Omental fat pad (tissue), 4 donors: ENCODE measurements at places on chromosomes 2 and 18. TPM values are rescaled to one million over a fixed set of nuclear protein-coding genes. Genes with fewer than 3 reads are reported as not detected.

DNA sequence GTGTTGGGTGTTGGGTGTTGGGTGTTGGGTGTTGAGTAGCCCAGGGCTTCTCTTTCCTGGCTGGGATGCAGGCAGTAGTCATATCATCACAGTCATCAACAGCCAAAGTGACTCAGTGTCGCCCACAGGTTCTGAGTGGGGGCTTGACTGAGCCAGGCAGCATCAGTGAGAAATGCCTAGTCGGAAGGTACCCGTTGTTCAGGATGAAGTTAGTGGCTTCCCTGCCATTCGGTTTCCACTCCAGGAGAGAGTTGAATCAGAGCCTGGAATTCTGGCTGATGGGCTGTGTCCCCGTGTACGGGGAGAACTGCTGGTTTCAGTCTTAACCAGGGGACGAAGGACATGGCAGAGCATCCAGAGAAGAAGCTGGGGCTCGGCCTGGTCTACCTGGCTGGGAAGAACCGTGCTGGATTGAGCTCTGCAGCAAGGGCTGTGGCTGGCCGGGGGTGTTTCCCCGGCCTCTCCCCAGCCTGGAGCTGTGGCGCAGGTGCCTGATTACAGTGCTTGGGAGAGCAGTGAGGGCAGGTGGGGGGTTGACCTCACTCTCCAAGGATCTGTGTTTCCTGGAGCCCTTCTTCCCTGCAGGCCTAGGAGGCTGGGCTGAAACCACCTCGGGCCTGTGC, 49.4 kb downstream of the AGAP1 start:
- DNase-seq: no peak

DNA sequence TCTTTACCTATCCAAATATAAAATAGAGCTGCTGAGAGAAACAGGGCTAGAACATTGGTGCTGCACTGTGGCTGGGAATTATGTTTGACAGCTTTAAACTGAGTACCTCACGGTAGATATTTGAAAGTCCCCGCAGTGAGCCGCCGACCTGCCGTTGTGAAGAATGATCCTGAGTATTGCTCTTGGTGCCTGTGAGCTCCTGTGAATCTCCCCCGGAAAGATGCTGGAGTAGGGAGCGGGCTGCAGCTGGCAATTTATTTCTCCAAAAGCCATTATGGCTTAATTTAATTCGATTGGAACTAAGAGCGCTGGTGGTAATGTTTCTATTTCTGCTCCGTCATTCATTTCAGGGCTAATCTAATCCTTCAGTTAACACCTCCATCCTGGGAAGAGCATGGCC, 129.4 kb upstream of the TPO start:
- DNase-seq: no peak

- DNase-seq: no peak
Observed at GRCh38 chr2:223047260-223047761, 4.7 kb upstream of the KCNE4 start.

DNA sequence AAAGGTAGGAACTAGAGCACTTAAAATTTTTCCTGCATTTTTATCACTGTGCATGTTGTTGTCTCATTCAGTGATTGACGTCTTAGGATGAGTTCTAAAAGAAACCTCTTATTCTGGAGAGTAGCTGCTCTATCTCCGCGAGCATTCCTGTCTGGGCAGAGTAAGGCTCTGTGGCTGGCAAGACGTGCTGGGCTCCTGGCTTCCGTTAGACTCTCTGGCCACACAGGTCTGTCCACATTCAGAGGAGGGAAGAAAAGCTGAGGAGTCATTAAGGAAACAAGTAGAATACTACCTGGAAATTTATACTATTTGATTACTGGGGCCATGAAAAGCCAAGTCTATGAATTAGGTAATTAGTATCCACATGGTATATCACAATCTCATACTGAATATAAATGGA, 138.0 kb upstream of the DNMT3A start:
- DNase-seq: no peak

DNA sequence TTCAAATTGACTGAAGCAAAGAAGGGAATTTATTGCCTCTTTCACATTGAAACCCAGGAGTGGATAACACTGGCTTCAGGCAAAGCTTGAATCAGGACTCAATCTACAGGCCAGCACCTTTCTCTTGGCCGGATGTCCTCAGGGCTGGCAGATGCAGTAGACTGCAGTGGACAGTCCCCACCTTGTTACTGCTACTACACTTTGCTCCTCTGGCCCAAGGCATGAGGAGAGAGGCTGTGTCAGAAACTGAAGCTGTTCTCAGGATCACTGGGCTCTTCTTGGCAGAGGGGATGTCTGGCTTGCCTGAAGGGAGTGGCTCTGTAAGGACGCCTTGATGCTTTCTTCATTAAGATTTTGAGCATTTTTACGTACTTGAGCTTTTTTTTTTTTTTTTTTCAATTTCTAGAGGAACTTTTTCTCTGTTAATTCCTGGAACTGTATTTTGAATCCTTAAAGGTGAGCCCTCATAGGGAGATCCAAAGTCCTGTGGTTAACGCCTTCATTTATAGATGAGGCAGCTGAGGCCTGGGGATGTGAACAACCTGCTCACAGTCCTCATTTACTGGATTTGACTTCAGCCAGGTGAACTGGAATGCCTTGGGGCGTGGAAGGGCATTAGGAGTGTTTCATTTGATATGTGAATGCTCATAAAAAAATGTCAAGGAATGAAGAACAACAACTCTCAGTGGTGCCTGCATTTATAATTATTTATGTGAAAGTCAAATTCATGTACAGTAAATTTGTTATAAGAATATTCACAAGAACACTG, 36.6 kb downstream of the CASP10 start:
- no peak for DNase-seq

DNA sequence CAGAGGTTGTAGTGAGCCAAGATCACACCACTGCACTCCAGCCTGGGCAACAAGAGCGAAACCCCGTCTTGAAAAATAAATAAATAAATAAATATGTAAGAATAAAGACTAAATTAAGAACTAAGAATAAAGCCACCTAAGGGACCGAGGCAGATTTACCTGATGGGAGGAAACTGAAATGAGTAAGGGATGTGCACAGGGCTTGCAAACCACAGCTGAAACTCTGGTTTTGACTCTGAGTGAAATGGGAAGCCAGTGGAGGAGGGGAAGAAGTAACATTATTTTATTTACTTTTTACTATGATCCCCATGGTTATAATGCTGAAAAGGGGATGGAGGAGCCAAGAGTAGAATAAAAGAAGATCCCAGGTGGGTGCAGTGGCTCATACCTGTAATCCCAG, 107.3 kb downstream of the CABYR start:
- DNase-seq: no peak

GRCh38 chr18:44123743-44124142, 556.9 kb upstream of the SETBP1 start:
- no peak for DNase-seq

DNA sequence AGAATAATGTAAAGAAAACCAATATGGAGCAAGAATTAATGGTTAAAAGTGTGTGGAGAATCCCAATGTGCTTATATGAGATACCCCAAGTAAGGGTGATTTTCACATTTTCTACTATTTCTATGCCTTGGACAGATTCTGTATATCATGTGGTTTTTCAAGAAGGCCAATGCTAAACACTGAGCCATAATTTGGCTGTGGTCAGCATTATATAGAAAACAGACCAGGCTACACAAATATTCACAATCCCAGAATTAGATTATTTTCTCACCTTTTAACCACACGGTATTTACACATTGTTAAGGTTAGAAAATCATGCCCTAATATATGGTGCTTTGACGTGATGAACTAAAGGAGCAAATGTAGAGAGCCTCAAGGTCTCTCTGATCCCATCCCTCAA, 277.4 kb upstream of the LRATD1 start:
- no peak for DNase-seq

GRCh38 chr2:159095813-159096212, 127.4 kb downstream of the TANC1 start:
- no peak for DNase-seq

- peak; percentile 39 for DNase-seq
Observed at GRCh38 chr2:205776139-205776538, 93.8 kb downstream of the NRP2 start.

DNA sequence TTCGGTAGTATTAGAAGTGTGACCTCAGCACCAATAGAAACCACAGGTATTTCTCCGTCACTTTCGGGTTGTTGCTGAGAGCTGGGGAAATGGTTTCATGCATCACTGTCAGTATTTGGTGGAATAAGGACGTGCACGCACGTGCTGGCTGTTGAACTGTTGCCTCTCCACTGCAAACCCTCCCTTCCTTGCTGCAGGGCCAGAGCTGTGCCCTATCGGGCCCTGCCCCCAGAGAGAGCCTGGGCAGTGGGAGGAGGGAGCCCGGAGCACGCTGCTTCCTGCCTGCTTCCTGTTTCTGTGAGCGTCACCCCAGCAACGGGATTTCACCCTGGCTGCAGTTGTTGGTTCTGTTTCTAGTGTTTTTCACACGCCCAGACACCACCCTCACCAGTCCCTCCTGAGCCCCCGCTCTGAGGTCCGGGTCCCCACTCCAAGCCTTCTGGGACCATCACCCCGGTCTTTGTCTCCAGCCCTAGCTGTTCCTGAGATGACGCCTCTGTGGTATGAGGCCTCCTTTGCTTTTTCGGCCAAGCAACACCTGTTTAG, 47.4 kb downstream of the LRRFIP1 start:
- no peak for DNase-seq

GRCh38 chr2:177334940-177335543, 57.5 kb upstream of the AGPS start:
- DNase-seq: no peak

DNA sequence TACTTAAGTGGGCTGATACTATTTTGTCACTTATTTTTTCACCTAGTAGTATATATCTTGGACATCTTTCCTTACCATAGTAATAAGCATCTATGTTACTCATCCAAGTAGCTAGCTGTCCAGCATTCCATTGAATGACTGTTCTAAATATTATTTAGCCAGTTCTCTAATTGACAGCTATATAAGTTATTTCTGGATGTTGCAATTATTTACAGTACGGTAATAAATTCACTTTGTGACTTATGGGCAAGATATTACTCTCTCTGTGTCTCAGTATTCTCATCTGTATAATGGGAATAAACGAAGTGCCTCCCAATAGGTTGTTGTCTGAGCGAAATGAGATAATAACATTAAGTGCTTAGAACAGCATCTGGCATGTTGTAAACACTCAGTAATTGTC, 46.6 kb upstream of the AGAP1 start:
- DNase-seq: no peak

DNA sequence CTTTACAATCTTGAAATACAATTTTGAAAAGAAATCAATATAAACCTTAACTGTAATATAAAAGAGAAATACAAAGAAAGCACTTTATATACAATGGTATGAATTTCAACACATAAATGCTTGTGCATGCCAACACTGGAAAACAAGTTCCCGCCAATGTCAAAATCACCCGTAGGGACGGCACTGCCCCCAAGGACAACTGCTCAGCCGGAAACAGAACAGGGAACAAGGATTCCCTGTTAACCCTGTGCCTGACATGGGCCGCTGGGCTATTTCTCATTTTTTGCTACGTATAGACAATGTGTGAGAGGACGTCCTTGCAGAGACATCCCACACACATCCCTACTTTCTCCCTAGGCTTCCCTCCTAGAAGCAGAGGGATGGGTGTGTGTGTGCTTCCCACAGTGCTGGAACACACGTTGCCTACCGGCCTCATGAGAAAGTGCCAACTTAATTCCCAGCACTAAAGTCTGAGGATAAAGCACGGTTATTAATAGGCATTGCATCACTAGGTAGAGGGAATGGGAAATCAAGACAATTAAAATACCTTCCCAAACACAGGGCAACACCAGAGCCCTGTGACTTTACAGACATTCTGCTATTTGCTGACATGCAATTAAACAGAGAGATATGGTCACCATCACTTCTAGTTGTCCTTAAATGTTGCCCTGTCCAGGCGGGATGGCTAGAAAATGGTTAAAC, 14.4 kb downstream of the AFG3L2 start:
- DNase-seq: no peak

KLHL30 gene
- 1.6 TPM for total RNA-seq

LONRF2 gene
- total RNA-seq: 2.5 TPM

ANKRD62 gene
- not detected for total RNA-seq

SRD5A2 gene
- not detected for total RNA-seq

KYNU gene
- 25.3 TPM for total RNA-seq

ABCG8 gene
- not detected for total RNA-seq

CABYR gene
- 1.9 TPM for total RNA-seq
